Cortex of kidney (tissue), 1 donor: ENCODE measurements at places on chromosomes 2 and 18.

DNA sequence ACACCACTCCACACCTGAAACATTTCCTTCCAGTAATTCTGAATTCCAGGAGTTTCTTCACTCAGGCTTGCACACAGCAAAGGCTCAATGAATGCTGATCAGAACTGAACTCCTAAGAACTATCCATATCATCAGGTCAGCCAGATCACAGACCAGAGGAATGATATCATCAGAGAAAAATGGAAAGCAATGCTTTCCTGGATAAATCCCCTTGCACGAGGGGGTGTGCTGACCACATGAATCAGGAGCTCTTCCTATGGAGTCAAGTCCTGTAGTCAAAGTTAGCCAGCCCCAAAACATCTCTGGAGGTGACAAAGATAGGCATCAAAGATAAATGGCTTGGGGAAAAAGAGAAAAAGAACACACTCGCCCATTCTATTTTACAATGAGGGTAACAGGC is 83.8 kb upstream of the ACVR2A start:
- DNase-seq: no peak

- no peak for DNase-seq
Observed at GRCh38 chr2:234409590-234409989, 87.3 kb downstream of the ARL4C start.

DNA sequence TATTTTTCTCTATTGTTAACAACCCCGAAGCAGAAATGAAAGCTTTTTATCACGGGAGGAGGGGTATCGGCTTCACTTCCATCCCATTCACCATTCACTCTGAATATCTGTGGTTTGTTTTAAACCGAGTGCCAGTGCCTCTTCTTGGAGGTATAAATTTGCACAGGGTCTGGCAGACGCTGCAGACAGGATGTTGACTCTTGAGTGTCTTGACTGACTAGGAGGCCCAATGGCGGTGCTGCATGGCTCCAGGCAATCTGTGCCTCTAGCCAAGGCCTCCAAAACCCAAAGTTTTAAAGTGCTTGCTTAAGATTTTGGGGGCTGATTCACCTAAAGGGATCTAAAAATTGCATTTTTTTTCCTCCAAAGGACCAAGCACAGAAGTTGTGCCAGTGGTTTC is 183.8 kb downstream of the LTBP1 start:
- DNase-seq: no peak

DNA sequence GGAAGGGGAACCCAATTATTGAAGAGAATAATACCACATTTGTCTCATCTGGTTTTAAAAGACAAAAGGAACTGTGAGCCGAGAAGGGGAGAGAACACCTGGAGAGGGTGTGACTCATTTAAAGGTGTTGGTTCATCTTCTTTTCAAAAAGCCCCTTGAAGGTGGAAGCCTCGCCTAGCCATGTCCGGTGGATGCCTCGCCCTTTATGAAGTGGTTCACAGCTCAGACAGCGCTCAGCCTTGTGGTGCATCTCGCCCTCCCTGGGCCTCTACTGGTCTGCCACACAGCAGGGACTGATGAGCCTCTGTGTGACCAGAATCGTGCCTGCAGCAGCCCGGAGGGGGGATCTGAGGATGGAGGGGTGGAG is 290.0 kb upstream of the CXCR4 start:
- no peak for DNase-seq

- no peak for DNase-seq
Observed at GRCh38 chr18:6917072-6917471, 187.6 kb downstream of the ARHGAP28 start.

DNA sequence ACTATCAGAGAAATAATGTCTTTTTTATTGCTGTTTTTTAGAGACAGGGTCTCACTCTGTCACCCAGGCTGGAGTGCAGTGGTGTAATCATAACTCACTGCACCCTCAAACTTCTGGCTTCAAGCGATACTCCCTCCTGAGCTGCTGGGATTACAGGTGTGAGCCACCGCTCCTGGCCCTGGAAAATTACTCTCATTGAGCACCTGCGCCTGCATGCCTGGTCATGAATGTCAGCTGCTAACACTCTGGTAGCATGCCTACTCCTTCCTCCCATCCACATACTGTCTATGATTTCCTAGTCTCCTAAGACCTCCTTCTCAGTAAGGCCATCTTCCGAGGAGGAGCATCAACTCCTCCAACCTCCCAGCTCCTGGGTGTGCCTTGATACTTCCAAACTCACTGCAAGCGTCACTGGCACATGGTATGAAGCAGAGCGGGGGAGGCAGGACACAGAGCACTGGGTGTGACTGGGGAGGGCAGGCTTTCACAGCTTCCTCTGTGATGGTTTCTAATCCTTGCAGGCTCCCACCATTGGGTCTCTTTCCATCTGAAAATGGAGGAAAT is 1.6 kb upstream of the MAP2 start:
- DNase-seq: no peak

DNA sequence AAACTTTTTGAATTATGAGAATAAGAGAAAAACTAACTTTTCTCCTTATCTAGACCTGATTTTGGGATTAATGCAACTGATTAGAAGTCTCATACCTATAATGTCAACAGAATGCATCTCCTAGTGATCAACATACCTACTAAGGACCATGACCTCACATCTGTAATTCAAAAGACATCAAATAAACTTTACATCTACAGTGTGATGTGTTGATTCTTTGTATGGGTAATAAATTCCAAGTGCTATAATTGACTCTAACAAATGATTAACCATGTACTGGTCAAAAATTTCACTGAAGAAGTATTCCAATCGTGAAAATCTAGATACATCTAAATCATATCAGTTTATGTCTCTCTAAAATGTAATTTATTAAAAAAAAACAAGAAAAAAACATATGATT is 84.5 kb downstream of the STRN start:
- no peak for DNase-seq

DNA sequence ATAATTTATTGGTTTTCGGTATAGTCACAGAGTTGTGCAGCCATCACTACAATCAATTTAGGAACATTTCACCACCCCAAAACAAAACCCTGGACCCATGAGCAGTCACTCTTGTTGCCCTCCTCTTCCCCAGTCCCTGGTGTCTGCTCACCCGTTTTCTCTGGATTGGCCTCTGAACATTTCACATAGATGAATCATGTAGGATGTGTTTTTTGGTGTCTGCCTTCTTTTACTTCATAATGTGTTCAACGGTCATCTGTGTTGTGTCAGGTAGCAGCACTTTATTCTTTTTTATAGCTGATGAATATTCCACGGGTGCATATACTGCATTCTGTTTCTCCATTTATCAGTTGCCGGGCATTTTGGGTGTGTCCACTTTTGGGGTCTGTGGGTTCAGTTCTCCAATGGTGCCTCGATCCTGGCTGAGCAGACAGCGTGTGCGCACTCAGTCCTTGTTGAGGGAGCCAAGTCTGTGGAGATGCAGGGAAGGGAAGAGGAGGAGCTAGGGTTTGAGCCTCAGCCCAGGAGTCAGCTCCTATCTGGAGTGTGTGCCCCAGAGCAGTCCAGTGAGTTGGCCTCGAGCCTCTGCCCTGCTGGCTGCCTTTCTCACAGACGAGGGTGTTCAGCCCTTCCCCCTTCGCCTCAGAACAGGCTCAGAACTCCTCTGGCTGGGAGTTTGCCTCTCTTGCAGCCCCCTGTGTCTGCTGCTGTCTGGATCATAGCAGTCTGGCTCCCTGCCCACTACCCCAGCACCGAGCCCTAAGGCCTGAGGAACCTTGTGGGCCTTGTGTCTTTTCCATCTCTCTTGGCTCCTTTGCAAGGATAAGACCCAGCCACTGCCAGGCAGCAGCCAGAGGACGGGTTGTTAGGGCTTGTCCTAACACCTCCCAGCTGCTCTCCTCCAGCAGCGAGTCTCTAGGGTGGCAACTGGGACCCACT is 18.0 kb downstream of the C2orf74 start:
- DNase-seq: no peak

- DNase-seq: no peak
Observed at GRCh38 chr18:10381951-10382350, 72.5 kb upstream of the APCDD1 start.

DNA sequence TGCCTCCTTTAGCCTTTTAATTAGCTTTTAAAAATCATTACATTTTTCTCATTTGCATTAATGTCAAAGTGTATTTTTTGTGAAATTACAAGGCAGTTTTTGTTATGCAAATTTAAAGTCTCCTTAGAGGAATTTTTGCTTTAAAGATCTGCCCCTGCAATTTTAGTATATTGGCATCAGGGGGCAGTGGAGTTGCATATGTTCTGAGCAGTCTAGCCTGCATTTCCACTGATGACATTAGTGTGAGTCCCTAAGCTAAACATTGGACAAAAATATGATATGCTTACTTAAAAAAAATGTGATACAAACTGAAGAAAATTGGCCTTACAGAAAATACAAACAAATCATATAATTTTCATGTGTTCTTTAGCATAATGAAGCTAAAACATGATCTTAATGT is 426.5 kb downstream of the SLC4A3 start:
- no peak for DNase-seq

GRCh38 chr2:30034052-30034775 is 112.6 kb upstream of the YPEL5 start:
- DNase-seq: no peak

- DNase-seq: no peak
Observed at GRCh38 chr2:123086613-123087385, 938.3 kb upstream of the CNTNAP5 start.

- DNase-seq: no peak
Observed at GRCh38 chr2:132038179-132038882, 123.4 kb downstream of the ANKRD30BL start.

DNA sequence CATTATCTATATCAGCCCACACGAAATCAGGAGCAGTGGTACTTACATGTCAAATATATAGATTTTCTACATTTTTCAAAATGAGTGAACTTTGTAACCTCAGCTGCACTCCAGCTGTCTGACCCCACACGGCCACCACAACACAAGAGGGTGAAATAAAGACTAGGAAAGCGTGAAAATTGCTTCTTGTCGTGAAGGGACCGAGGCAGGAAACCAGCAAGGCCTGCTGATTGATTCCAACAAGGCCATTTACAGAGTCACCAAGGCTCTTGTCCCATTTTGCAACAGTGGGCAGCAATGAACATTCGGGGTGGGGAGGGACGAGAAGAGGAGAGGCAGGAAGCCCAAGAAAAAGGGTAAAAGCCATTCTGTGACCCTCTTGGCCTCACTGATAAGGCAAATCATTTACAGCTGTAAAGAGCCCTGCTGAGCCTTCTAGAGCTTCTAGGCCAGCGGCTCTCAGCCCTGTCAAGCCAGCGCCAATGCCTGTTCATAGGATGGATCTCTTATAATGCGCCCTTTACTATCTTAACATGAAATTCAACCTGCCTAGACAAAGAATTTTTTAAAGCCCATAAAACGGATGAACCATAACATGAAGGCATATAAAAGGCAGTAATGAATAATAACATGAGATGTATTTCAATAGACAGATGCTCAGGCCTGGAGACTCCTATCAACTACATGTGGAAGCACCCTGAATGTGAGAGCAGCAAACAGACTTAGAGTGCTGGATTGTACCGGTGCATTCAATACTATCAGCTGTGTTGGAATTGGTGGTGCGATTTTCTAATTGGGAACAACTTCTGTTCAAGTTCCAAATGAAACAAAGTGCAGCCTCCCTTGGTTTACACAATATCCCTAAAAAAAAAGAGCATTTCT is 269.0 kb downstream of the CDCA7 start:
- no peak for DNase-seq

- DNase-seq: no peak
Observed at GRCh38 chr2:694174-694573, 17.0 kb upstream of the TMEM18 start.
